NCI-H226 (cell line): ENCODE measurements at places on chromosomes 6 and 20.

DNA sequence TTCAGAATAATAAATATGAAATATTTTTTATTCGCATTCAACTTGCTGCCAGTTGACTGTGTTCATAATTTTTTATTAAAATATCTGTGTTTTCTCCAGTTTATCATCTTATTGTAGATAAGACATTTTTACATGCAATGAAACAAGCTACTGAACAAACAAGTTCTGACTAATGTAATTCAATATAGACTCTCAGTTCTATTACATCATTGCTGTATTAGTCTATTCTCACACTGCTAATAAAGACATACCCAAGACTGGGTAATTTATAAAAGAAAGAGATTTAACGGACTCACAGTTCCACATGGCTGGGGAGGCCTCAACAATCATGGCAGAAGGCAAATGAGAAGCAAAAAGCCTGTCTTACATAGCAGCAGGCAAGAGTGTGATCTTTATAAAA, 1357.7 kb upstream of the CITED2 start:
- no peak for DNase-seq

DNA sequence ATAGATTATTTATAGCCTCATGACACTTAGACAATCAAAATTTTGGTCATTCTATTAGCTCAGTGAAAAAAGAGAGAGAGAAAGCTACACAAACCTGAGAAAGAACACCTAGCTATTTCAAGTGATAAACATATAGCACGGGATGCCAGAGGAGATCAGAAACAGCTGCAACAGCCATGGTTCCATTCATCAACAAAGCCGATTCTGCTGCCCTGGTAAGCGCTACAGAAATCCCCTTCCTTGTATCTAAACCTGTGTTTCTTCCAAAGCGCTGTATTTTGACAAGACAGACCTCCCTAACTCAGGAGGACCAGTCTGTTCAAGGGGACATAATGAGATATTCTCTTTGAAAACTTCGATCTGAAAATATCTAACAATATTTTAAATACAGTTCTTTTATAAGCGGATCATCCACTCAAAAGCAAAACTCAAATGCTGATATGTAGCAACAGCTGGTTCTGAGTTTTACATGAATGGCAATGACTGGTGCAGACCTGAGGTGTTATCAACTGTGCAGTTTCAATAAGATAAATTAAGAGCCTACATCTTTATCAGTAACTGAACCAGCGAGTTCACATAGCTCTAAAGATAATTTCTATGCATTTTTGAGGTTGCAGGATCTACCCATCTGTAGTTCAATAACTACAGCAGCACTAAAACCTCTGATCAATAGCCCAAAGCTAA, 447.8 kb downstream of the FRK start:
- DNase-seq, result no peak

DNA sequence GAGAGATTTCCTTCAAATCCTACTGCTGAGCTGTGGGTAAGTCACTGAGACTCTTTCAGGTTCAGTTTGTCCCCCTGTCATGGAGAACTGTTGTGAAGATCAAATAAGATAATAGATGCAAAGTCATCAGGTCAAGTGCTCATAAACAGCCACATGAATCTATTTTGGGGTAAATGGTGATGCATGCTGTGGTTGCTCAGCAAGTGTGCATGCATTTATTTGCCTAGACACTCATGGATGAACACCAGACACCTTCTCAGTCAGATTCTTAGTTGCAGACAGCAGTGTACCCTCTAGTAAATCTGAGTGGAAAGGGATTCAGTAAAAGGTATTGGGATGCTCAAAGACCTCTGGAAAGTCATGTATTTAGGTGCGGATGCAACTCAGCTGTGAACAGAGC, 168.0 kb upstream of the FOXA2 start:
- DNase-seq, result no peak

GRCh38 chr20:20793591-20793990, 81.1 kb upstream of the RALGAPA2 start:
- no peak for DNase-seq

DNA sequence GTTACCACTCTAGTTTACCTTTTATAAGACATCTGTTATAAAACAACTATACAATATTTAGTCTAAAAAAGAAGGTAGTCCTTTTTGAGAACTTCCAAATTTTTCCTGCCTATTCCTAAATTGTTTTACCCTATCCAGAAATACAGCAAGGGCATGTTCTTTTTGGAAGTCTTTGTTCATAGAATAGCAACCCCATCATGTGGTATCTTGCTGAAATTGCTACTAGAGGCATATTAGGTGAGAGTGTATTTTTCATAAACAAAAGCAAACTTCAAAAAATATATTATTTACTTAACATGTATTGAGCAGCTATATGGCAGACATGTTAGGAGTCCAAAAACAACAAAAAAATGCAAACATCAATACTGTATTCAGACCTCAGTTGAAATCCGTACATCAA, 371.8 kb upstream of the NRSN1 start:
- DNase-seq, result no peak

DNA sequence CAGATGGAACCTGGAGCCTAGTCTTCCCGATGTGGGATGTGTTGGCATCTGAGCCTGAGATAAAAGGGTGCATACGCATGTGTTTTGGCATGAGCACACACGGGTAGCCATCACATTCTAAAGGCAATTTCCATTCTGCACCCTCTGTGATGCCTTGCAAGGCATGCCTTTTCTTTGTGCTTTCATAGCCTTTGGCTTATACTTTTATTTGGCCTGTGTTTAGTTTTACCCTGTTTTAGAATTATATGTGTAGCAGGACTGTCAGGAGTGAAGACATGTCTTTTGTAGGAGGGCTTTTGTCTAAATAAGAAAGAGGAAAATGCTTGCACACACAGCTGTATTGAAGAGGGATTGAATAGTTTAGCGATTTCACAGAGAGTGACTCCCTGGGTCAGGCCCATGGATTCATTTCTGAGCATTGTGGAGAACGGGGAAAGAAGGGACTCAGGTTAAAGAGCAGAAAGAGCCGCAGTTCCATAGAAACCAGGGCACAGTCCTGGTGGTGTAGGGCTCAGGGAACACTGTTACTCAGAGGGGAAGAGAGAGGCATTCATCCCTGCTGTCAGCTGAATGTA, 530.2 kb downstream of the DHX35 start:
- DNase-seq, result no peak

DNA sequence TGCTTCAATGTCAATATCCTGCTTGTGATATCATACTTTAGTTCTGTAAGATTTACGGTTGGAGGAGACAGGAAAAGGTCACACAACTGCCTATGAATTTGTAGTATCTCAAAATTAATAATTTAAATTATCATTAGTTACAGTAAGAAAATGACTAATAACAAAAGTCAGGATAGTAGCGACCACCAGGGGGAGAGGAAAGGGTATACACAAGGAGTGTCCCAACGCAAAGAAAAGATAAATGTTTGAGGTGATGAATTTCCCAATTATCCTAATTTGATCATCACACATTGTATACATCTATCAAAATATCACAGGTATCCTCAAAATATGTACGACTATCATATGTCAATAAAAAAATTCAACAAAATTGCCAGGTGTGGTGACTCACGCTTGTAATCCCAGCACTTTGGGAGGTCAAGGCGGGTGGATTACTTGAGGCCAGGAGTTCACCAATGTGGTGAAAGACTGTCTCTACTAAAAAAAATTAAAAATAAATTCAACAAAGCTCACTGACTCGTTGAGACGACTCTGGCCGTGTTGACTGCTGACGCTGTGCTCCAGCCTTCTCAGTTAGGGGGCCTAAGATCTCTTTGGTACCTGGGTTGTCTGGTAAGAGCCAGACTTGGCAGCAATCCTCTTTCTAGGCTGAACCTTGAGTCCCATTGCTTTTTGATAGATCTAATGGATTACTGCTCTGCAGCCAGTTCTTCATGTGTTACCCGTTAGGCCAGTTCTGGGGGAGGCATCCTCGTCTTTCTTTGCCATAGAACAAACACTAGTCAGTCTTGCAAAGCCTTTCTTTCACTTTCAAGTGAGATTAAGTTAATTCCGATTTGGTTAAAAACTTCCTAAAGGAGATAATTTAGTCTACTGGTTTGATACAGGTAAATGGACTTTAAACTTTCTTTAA, 9.0 kb upstream of the OVOL2 start:
- DNase-seq, result no peak

- no peak for DNase-seq
Observed at GRCh38 chr20:1786486-1786885, 108.7 kb upstream of the SIRPA start.

GRCh38 chr6:65191471-65191870, 515.6 kb downstream of the EYS start:
- DNase-seq, result no peak

DNA sequence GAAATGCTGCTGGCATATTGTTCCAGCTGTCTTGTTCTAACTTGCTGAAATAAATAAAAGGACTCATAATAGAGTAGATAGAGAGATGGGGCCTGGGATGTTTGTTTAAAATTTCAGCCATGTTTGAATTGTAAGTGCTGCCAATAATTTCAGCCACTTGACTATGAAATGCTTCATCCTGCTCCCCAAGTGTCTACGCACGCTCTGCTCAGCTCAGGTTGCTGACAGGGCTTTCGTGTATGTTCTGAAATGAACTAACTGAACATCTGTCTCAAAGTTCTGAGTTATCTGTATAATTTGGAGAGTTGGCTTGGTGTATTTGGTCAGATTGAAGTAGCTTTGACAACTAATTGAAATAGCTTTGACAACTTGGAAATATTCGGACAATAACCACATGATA, 387.8 kb downstream of the BMP2 start:
- DNase-seq, result no peak

GRCh38 chr6:5082487-5083306, 2.4 kb upstream of the PPP1R3G start:
- DNase-seq, result peak; percentile 77

DNA sequence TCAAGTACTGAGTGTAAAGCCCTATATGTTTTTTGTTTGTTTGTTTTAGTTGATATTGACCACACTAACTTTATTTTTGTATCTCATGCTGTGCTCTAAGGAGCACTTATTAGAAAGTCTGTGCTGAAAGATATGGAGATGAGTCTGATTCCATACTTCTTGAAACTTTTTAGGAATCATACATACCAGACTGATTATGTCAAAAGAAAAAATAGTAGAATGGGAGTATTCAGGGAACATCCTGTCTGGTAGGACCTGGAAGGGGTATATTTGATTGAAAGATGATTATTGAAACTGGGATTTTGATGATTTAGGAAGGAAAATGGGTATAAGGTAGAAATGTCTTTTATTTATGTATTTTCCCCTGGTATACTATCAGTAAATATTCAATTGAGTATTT, 111.4 kb downstream of the QKI start:
- peak; percentile 19 for DNase-seq

GRCh38 chr20:23659989-23660837, 22.5 kb upstream of the CST3 start:
- no peak for DNase-seq

- no peak for DNase-seq
Observed at GRCh38 chr6:37099442-37099841, 70.5 kb upstream of the PIM1 start.

DNA sequence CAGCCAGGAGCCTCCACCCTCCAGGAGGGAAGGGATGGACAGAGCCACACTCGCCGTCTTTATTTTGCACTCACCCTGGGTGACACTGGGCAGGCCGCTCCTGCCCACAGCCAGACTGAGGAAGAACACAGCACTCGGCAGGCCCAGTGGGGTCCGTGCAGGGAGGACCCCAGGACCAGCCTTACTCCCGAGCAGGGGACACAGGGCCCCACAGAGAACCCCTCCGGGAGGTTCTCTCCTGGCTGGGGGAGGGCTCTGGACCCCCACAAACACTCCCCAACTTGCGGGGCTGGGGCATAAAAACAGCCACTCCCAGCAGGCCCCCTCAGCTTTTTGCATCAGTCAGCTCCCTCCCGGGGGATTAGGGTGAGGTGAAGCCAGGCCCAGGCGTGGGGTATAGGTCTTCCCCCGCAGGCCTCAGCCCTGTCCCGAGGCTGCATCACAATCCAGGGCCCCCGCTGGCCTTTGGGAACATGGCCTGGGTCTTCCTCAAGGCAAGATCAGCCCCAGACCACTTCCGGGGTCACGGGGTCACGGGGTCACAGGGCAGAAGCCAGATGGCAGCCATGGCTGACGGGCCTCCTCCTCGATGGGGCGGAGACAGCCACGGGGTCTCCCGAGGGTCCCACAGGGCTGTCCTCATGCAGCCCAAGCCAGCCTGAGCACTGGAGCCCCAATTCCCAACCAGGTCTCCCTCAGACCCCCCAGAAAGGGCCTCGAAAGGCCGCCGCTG, 3.2 kb downstream of the TNFRSF6B start:
- DNase-seq, result no peak

DNA sequence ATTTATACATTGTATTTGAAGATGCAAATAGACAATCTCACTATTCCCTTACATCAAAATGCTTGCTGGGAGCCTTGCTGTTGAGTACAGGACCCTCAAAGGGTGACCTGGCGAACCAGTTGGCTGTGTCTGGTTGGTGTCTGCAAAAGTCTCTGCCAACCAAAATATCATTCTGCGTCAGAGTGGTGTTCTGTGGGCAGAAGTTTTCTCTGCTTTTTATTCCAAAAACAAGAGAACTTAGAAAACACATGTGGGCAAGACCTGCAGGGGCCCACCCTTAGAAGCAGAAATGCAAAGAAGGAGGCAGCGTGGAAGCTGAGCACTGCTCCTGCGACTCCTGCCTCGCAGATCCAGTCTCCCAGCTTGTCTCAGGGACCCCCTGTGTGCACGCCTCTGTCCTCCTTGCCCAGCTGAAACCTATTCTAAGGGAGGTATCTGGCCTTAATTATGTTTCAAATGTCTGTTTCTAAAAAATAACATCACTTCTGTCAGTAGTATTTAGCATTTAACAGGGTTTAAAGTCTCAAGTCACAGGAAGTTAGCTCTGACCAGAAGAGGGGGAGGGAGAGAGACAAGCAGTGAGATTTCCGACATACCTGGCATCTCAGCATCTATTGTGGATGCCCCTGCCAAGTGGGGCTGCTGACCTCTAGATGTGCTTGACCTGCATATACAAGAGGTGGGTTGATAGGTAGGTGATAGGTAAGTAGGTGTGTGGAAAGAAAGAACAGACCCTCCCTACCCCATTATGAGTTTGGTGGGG, 101.3 kb downstream of the SASH1 start:
- no peak for DNase-seq

GRCh38 chr20:63951398-63952209, 4.6 kb downstream of the UCKL1 start:
- DNase-seq, result no peak

GRCh38 chr20:848193-848592, 14.7 kb downstream of the FAM110A start:
- no peak for DNase-seq
